NCI-H526 (cell line): ENCODE measurements at places on chromosomes 3 and 15.

- no peak for DNase-seq
These were observed 93.2 kb downstream of the CHRNA7 start for GRCh38 chr15:32123473-32123872.

DNA sequence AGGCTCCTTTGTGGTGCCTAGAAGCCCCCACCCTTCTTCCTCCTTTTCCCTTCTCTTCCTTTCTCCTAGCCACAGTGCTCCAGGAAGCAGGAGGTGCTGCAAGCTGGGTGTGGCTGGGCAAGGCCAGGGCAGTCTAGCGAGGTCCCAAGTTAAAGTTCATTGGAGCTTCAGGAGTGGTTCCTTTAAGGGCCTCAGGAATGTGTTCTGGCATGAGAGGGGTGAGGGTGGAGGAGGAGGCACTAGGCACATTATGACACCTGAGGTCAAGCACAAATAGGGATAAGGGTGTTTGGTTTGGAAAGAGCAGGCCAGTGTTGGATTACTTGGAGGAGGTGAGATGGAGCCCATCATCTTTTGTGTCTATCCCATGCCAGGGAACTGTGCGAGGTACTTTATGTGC is 258.7 kb downstream of the TLE3 start:
- DNase-seq = no peak

GRCh38 chr15:58040150-58040549 is 25.4 kb downstream of the ALDH1A2 start:
- DNase-seq = no peak

DNA sequence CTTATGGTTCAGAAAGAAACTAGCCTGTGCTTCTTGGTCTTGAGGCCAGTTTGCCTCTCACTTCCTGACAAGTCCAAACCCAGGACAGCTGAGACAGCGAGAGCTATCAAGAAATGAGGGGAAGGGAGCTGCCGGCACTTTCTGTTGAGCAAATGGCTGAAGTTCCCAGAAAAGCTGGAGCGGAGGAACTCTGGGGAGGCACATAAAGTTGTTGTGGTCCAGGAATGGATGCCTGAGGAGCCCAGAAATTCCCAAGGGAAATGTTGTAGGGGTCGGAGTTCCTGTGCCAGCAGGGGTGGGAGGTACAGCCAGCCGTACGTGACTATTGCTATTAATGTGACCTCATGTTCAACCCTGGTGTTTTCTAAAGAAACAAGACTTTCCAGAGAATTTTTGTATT is 98.8 kb upstream of the TNFAIP8L3 start:
- DNase-seq = no peak

DNA sequence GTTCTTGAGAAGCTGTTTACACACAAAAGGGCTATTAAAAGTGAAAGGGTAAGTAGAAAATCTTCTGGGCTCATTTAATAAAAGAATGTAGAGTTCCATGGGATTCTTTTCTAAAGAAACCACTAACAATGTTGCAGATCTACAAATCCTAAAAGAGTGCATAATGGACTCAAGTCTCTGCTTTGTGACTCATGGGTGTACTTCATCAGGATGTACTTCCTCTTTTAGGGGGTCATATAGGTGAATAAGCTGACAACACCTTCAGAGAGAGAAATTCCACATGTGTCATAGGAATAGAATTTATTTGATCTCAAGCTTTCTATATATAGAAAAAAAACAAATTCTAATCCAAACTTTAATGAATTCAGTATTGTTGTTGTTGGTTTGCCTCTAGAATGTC is 355.5 kb downstream of the TIGIT start:
- no peak for DNase-seq

DNA sequence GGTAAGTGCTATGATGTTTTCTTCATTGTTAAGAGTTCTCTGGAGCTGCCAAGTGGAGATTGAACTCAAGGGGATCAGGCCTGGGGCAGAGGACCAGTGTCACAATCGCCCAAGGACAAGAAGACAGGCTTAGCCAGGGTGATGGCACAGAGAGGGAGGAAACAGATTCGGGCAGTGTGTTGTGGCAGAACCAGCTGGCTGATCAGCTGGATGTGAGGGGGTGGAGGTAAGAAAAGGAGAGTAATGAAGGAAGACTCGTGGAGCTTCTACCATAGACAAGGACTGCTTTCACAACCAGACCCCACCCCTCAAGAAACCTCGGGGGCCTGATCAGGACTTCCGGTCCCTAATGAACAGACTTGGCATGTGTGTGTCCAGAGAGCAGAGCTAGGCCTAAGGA is 60.9 kb upstream of the LINGO1 start:
- no peak for DNase-seq

- no peak for DNase-seq
These were observed 523.6 kb upstream of the MCTP2 start for GRCh38 chr15:93707751-93708150.

DNA sequence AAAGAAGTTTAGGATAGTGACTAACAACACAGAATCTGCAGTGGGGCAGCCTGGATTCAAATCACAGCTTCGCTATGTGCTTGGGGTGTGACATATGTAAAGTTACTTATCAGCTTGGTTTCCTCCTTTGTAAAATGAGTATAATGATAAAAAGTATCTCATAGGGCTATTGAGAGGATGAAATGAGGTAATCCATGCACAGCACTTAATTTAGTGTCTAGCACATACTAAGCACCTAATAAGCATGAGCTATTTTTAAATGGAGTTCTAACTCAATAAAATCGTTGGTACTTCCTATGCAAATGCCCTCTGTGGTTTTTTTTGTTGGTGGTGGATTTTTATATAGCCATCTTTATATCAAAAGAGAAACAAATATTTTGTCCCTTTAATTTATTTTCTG is 503.8 kb downstream of the MECOM start:
- DNase-seq = no peak

- DNase-seq = no peak
These were observed 423 bp upstream of the HACD3 start for GRCh38 chr15:65529762-65530317.

- DNase-seq = peak; percentile 65
These were observed 2.1 kb upstream of the GABRA5 start for GRCh38 chr15:26864664-26865191.

DNA sequence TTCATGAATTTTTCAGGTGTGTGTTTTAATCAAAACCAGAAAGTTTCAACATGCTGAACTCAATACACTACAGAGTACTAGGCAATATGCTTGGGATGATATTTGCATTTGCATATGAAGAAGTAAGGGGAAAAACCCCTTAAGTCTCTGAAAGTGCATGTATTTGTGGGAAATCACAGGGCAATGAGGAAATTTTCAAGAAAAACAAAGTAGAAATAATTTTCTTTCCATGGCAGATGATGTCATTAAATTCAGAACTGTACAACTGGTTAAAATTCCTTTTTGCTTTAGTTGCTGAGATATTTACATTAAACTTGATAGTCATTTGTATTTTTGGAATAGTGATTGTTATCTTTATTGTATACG is 294.0 kb upstream of the TBC1D5 start:
- DNase-seq = no peak

DNA sequence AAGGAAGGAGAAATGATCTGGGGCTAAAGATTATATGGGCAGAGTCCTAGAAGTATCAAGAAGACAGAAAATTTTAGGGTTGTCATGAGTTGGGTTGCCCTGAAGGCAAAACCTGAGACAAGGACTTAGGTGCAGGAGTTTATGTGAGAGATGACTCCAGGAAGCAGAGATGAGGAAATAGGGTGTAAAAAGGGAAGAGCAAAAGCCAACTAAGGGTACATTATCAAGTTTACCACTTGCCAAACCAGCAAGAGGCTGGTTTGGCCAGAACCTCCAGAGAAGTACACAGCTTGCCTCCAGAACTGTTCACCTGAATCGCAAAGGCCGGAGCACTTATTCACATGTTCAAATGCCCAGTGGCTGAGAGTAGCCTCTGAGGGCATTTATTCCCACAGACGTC is 116.7 kb downstream of the FHIT start:
- DNase-seq = no peak

- no peak for DNase-seq
These were observed 127.4 kb downstream of the B3GALNT1 start for GRCh38 chr3:160977773-160978172.

GRCh38 chr3:152516216-152516615 is 247.5 kb downstream of the MBNL1 start:
- no peak for DNase-seq

GRCh38 chr3:194500198-194500597 is 13.4 kb upstream of the ATP13A3 start:
- no peak for DNase-seq

- no peak for DNase-seq
These were observed 9.6 kb upstream of the RASA2 start for GRCh38 chr3:141477224-141477623.
